ENCODE measurements at places on chromosomes 5 and 9.

- DNase-seq, result no peak
Measured at GRCh38 chr9:129597355-129598088, 23.4 kb downstream of the C9orf50 start.

- DNase-seq, result no peak
Measured at GRCh38 chr5:79834754-79835714, 145.4 kb downstream of the CMYA5 start.

- DNase-seq, result no peak
Measured at GRCh38 chr5:79001471-79001870, 16.4 kb upstream of the ARSB start.

DNA sequence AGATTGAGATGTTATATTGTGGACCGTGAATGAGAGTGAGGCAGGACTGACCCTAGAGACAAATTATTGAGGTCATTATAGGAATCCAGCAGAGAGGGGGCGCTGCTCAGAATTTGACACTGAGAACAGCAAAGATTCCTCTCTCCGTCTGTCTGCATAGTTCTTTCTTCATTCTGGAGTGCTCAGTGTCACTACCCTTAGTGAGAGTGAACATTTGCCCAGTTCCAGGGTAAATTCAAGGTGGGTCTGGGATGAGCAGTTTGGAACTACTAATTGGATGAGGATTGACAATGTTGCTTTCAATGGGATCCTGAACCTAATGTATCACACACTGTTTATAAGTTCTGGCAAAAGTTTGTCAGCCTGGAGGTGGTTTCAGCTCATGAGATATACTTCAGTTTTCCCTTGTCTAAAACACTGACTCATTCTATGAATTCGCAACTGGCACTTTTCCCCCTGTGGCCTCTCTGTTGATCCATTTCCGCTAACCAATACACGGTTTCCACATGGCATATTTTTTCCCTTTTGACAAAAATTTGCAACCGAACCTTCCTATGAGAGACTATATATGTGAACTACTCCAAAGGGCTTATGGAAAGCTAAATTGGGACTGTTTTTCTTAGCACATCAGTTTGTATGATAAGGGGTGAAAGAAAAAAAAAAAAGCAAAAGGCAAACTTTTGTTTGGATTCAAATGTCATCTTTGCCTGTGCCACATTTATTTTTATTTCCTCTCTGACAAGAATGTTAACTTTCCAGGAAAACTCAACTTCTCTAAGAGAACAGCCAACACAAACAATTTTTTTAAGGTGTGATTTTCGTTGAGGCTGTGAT is 1240.7 kb upstream of the WWC1 start:
- no peak for DNase-seq

GRCh38 chr5:147558826-147559225 is 49.0 kb upstream of the DPYSL3 start:
- DNase-seq, result peak; percentile 29

- peak; percentile 77 for DNase-seq
Measured at GRCh38 chr9:133368249-133368881, 7.5 kb downstream of the SURF4 start.

- DNase-seq, result no peak
Measured at GRCh38 chr5:7930011-7930410, 61.1 kb downstream of the MTRR start.

GRCh38 chr5:171412186-171412585 is 7.3 kb upstream of the FGF18 start:
- DNase-seq, result no peak

- DNase-seq, result no peak
Measured at GRCh38 chr9:18482371-18482770, 8.4 kb downstream of the ADAMTSL1 start.

- DNase-seq, result no peak
Measured at GRCh38 chr9:112970939-112971338, 41.1 kb downstream of the ZNF883 start.

- no peak for DNase-seq
Measured at GRCh38 chr5:106796081-106796480, 874.7 kb downstream of the EFNA5 start.

- DNase-seq, result no peak
Measured at GRCh38 chr5:82142928-82143577, 135.1 kb downstream of the RPS23 start.

DNA sequence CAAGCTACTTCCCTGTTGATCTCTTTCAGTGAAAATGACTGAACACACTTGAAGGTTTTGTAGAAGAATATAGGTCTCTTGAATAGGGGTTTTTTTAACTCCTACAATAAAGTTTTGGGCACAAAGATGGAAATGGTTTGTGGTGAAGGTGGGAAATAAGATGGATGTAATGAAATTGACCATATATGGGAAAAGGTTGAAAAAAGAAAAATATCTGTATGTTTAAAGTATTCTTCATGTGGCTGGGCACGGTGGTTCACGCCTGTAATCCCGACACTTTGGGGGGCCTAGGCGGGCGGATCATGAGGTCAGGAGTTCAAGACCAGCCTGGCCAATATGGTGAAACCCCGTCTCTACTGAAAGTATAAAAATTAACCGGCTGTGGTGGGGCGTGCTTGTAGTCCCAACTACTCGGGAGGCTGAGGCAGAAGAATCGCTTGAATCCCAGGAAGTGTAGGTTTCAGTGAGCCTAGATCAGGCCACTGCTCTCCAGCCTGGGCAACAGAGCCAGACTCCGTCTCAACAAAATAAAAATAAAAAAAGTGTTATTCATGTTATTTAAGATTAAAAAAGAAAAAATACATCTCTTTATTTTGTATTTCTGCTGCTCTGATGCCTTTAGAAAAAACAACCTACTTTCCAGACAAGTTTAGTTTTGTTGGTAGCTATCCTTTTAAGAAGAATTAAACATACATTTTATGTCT is 2.2 kb downstream of the RBM27 start:
- no peak for DNase-seq

DNA sequence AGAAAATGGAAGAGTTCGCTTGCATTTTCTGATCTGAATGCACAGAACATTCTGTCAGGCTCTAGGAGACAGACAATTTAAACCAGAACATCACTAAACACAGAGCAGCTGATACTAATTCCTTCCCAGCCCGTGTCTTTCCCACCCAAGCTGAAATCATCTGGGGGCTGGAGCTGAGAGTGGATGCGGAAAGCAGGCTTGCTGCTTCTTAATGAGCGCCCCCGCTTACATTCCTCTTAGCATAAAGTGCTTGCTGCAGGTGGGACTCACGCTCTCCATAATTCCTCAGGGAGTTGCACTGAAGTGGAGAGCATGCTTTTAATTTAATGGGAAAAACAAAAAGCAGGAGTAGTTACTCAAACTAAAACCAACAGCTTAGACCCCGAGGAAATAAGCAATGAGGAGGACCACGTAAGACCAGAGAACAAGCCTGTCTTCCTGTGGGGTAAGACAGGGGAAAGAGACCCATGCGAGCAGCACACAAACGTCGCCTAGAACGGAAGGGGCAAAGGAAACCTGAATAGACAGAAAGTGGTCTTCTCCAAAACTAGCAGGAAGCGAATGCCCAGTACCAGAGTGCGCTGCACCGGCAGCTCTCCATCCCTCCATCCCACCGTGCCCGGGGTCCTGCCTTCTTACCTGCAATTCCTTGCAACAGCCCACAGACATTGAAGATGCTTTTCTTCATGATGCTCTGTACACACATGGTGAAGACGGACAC is 139.3 kb downstream of the LHFPL2 start:
- no peak for DNase-seq

DNA sequence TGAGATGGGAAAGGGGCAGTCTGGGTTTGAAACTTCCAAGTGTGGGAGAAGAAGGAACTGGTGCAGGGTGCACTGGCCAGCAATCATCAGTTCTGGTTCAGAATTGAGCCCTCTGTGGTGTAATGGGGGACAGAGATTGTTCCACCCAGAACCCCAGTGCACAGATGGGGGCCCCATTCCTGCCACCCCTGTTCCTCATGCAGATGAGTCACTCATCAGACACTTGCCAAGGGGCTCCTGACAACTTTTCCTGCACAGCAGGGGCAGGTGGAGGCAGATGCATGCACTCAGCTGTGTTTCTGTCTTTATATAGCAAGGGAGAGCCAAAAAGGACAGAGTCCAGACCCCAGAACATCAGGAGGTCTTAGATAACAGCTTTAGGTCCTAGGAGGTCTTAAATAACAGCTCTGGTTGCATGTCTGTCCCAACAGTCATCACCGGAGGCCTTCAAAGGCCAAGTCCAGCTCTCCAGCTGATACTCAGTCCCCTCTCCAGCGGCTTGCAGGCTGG is 252.9 kb downstream of the HSPA4 start:
- no peak for DNase-seq

GRCh38 chr5:129099184-129099569 is 4.6 kb downstream of the ISOC1 start:
- DNase-seq, result no peak

DNA sequence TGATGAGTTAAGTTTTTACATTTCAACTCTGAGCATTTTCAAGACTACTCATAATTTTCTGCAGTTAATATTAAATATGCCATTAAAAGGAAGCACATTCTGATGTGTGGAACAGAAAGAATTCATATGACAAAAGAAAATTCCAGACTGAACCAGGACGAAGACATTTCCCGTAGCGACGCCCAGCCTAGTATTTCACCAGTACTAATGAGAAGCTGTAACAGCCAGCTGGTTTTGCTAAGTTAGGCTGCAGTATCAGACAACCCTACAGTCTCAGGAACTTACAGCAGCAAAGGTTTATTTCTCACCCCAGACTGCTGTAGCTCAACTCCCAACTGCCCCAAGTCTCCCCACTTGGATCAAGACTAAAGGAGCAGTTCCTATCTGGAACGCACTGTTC is 91.6 kb downstream of the TMEM174 start:
- DNase-seq, result no peak

GRCh38 chr9:108105885-108106284 is 616.3 kb upstream of the KLF4 start:
- no peak for DNase-seq
